ENCODE measurements at places on chromosomes 2 and 18.

DNA sequence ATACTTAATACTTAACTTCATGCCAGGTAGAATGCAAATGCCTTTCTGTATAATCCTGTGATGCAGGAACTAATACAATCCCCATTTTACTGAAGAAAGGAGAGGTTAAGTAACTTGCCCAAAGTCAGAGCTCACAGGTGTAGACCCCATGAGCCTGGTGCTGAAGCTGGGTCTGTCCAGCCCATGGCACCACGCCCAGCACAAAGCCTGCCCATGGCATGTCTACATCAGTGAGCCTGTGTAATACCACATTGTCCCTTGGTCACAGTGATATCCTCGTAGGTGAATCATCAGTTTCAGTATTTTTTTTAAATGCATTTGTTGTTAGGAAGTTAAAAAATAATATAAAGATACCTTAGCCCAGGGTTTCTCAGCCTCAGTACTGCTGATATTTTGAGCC lies 69.9 kb upstream of the MCFD2 start:
- DNase-seq, result peak; percentile 43

GRCh38 chr2:238023608-238024007 lies 37.2 kb upstream of the SCLY start:
- DNase-seq, result no peak

DNA sequence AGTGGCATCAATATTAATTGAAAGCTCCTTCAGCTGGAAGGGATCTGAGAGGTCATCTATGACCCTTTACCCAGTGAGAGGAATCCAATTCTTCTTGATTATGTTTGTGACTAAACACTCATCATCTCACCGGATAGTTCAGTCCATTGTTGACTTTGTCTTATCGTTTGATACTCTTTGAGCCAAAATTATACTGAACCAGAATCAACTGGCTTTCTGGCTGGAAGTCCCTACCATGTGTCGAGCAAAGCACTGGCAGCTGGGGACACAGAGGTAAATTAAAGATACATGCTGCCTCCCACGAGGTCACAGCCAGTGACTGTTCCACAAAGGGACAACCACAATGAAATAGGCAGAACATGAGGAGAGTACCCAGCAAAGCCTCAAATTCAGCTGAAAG lies 91.4 kb upstream of the FHL2 start:
- DNase-seq, result no peak

DNA sequence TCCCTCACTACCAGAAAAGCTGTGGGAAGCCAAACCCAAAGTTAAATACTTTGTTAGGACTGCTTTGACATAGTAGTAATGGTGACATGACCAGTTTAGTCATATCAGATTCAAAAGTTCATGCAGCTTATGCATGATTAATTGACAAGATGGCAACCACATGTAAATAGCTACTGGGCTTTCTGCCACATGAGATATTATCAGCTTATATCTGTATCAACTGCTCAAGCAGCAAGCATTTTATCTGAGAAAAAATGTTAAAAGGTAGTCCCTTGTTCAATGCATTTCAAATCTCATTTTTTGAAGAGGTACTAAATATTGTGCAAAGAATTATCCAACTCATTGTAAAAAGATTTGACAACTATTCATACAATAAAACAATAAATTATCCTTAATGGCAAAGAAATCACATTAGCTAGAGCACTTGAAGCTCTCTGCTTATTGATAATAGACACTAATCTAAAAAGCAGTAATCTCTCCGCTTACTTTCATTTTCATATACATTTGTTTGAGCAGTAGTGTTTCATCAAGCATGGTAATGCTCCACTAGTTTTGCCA lies 993.6 kb upstream of the NXPH2 start:
- no peak for DNase-seq

DNA sequence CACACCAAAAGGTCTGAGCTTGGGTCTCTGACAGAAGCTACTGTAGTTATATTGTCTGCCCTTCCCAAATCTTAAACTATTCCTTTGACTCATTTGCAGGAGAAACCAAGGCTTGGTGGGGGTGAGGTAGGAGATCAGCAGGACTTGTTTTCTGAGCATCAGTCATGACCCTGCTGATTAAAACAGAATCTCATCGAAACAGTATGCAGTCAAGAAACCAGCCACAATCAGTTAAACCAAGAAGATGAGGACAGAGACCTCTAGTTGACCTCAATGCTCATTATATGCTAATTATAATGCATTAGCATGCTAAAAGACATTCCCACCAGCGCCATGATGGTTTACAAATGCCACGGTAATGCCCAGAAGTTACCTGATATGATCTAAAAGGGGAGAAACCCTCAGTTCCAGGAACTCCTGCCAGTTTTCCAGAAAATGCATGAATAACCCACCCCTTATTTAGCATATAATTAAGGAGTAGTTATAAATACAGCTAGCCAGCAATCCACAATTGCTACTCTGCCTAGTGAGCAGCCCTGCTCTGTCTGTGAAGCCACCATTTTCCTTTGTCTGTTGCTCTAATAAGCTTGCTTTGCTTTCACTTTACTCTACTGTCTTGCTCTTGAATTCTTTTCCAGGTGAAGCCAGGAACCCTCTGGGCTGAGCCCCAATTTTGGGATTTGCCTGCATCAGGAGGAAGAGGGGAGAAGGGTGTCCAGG lies 26.7 kb downstream of the DSC3 start:
- no peak for DNase-seq

GRCh38 chr2:203580844-203581243 lies 45.7 kb upstream of the RAPH1 start:
- no peak for DNase-seq

GRCh38 chr2:227025510-227025909 lies 138.5 kb downstream of the COL4A4 start:
- peak; percentile 44 for DNase-seq

- no peak for DNase-seq
Observed at GRCh38 chr2:219537657-219538488, 5.7 kb downstream of the CHPF start.

DNA sequence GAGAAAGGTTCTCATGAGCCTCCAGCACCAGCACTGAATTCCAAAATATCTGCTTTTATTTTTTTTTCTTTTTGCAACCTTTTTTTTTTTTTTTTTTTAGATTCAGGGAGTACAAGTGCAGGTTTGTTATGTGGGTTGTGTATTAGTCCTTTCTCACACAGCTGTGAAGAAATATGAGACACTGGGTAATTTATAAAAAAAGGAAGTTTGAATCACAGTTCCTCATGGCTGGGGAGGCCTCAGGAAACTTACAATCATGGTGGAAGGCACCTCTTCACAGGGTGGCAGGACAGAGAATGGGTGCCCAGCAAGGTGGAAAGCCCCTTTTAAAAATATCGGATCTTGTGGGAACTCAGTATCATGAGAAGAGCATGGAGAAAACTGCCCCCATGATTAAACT lies 7.9 kb upstream of the TMX3 start:
- DNase-seq, result no peak

- no peak for DNase-seq
Observed at GRCh38 chr2:99974275-99974674, 168.1 kb downstream of the AFF3 start.

DNA sequence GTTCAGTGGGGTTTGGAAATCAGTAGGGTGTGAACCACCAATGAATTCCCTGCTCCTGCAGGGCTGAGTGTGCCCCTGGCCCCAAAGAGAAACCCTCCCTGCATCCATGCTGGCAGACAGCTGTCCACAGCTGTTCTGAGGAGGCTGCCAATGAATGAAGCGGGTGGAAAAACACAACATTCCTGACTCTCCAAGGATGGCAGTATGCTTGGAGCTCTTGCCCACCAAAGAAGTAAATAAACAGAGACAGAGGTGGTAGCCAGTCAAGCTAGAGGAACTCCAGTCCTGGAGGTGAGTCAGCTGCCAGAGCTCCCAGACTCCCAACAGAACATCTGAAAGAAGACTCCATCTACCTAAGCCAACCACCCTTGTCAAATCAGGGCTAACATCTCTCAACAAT lies 6.2 kb downstream of the ZBTB7C start:
- no peak for DNase-seq

GRCh38 chr18:55732227-55733106 lies 144.5 kb upstream of the TCF4 start:
- DNase-seq, result no peak

GRCh38 chr2:61450144-61450543 lies 20.7 kb downstream of the USP34 start:
- no peak for DNase-seq

GRCh38 chr2:105840933-105841332 lies 96.2 kb downstream of the NCK2 start:
- DNase-seq, result no peak

GRCh38 chr18:29241199-29241598 lies 1064.3 kb upstream of the CDH2 start:
- DNase-seq, result no peak

DNA sequence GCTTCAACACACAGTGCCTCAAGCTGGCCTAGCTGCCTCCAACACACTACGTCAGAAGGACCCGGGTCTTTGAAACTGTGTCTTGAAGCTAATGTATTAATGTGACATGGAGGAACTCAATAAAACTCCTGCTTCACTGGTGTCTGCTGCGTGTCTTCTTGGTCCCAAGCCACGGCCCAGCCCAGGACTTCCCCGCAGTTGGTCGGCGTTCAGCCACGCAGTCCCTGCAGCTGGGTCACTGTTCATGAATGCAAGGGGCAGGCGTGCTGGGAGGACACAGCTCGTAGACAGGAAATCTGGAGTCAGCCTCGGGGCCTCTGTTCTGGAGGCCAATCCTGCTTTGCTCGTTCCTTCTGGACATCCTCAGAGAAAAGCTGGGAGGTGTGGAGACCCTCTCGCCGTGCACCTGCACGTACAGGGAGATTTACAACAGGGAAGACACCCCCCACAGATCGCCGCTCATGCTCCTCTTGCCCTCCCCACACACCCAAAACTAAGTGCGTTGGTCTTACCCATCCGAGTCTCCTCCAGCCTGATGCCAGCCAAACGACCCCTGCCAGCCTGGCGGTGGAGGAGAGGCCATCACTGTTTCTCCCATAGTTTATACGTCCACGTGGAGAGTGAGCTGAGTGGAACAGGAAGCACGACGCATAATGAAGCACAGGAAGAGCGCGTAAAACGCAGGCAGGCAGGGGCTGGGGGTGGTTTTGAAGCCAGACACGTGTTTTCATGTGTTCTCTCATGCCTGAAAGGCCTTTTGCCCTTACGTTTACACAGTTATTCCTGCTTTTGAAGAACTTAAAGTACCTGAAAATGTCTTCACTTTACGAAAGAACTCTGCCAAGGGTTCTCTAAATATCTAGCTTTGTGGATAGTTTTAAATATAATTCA lies 39.7 kb downstream of the ADI1 start:
- no peak for DNase-seq

DNA sequence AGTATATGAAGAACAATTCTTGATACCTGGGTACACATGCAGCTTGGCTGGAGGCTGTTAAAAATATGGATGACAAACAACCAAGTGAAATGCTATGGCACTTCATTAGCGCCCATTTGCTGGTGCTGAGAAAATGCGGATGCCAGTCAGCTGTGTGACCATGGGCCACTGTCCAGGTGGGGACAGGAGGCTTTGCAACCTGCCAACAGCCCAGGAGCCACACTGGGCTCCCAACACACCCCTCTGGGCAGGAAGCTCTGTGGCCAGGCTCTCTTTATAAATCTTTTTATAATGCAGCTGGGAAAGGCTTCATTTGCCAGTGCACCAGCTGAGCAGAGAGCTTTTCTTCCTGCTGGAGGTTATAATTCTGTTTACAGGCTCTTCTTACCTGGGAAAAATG lies 19.9 kb downstream of the RNF144A start:
- no peak for DNase-seq

- no peak for DNase-seq
Observed at GRCh38 chr18:52190195-52190594, 149.8 kb upstream of the DCC start.

DNA sequence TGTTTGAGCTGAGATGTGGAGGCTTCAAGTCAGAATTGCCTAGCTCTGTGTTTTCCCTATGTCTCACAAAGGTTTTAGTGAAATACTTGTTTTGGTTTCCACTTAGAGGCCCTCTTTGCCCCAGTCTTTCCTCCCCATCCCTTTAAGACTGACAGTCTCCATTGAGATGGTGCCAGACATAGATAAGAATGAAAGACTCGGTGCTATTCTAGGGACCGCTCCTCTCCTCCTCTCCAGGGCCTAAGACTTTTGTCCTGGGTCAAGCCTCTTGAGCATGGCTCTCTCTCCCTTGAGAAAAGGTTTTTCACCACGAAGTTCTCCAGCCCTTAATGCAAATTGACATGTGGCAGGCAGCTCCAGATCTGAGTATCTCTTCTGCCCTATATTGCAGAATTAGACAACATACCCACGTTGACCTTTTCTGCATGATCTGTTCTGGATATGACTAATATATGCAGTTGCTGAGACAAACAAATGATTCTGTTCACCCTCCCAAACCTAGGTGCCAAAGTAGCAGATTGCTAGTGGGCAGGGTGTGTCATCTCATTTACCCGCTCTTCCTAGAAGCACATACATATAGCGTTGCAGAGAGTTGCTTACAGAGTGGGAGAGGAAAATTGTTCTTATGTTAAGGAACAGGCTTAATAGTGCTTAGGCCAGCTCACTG lies 47.5 kb upstream of the ACSL3 start:
- DNase-seq, result peak; percentile 60

GRCh38 chr2:238475566-238475965 lies 48.8 kb downstream of the ASB1 start:
- DNase-seq, result no peak

- no peak for DNase-seq
Observed at GRCh38 chr2:61770746-61771145, 83.1 kb downstream of the FAM161A start.

GRCh38 chr2:128303095-128303791 lies 15.4 kb downstream of the HS6ST1 start:
- no peak for DNase-seq

- no peak for DNase-seq
Observed at GRCh38 chr2:148979164-148979918, 59.2 kb upstream of the LYPD6B start.
